Hematopoietic multipotent progenitor cell (in vitro differentiated cells): ENCODE measurements at places on chromosomes 11 and 22. TPM values are rescaled to one million over a fixed set of nuclear protein-coding genes. Genes with fewer than 3 reads are reported as not detected.
A peak's percentile ranks its signal among the peaks of the same experiment; 100 is the strongest.

The MS4A15 gene
- not detected for total RNA-seq

The FAM181B gene
- total RNA-seq: 0.54 TPM

The SLC22A9 gene
- not detected for total RNA-seq

The SCN3B gene
- under 0.01 TPM for total RNA-seq

The CCDC85B gene
- 43.6 TPM for total RNA-seq

The TUBA8 gene
- 2.4 TPM for total RNA-seq

The IL17REL gene
- total RNA-seq: under 0.01 TPM

DNA sequence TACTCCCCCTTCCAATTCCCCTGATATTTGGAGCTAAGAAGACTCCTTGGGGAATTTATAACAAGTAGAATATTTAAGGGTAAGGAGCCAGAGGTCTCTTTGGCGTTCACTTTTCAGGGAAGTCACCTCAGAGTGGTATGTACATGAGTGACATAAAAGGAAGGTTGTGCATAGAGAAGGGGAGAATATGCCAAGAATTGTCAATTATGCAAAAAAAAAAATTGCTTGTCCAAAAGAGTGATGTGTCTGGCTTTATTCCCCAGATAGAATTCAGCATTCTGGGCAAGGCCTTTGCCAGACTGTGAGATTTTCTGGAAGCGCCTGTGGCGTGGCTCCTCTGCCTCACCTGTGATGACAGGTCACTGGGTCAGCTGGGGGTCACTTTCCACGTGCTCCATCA, 170.2 kb downstream of the MIAT start:
- DNase-seq: no peak

DNA sequence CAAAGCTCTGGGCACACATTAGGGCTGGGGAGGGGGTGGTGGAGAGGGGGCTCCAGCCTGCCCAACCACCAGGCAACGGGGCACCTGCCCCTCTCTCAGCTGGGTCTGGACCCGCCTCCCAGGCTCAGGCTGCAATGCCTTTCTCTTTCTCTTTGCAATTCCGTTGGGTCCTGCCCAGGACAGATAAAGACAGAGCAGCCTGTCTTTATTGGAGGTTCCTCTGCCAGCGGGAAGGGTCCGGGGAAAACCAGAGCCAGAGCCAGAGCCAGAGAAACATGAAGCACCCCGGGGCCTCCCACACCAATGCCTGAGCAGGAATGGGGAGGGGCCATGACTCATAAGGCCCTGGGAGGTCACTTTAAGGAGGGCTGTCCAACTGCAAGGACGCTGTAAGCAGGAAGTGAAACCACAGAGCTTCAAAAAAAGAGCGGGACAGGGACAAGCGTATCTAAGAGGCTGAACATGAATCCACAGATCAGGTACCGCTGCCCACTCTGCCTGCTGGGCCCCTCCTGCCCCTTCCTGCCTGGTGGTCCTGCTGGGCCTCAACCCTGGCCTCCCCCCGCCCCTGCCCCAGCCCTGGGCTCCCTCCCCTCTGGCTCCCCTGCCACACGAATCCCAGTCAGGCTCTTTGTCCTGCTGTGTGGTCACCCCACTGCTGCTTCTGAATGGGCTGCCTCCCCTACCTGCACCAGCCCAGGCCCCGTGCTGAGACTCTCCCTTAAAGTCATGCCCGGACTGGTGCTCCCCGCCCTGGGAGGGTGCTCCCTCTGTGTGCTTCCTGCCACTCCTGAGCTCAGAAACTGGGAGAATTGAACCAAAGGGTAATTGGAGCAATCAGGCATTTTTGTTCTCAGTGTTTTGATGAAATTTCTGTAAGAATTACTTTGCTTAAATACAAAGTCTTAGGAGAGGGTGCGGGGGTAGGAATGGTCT, at the start of gene APOBEC3B:
TSS of gene APOBEC3B (plus strand) at position 356 of the 936 bp plus-strand sequence. CDS start at position 463, 107 bp downstream.
- DNase-seq: peak; percentile 90

DNA sequence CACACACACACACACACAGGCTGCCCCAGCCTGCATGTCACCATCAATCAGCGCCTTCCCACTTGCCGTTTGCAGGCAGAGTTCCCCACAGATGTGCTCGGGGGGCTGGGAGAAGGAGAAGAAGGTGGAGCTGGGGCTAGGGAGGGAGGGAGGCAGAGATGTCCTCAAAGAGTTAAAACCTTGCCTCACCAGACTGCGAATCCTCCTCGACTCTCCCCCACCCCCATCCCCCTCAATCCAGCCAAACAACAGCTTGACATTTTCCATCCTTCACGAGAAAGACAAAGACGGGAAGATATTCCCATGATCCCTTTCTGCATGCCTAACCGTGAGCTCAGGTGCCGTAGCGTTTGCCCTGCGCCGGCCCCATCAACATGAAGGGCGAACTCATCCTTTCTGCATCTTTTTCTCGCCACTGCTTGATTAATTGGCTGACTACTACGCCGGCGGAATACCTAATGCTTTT, 365.5 kb downstream of the MIAT start:
- no peak for DNase-seq

DNA sequence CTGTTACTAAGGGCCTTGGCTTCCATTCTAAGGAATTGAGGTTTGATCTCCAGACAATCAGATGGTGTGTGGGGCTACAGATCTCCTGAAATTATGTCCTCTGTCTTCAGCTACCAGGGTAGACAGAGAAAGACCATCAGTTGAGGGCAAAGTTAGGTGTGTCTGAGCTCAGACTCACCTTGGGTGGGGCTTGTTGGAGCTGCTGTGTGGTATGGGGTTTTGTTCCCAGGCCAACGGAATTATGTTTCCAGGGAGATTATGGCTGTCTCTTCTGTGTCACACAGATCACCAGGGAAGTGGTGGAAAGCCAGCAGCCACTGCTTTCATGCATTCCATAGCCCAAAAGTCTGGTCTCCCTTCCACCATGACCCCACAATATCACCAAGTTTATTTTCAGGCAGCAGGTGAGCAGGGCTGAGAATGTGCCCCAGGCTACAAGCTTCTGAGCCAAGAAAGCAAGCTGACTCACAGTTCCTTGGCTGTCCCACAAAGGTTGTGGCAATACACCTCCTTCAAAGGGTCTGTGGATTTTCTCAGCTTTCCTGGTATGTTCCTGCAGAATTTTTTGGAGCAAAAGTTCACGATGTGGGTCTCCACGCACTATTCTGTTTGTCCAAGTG, 714.9 kb downstream of the LUZP2 start:
- DNase-seq: no peak

GRCh38 chr11:67666676-67667489, 7.5 kb downstream of the ALDH3B2 start:
- DNase-seq: no peak

DNA sequence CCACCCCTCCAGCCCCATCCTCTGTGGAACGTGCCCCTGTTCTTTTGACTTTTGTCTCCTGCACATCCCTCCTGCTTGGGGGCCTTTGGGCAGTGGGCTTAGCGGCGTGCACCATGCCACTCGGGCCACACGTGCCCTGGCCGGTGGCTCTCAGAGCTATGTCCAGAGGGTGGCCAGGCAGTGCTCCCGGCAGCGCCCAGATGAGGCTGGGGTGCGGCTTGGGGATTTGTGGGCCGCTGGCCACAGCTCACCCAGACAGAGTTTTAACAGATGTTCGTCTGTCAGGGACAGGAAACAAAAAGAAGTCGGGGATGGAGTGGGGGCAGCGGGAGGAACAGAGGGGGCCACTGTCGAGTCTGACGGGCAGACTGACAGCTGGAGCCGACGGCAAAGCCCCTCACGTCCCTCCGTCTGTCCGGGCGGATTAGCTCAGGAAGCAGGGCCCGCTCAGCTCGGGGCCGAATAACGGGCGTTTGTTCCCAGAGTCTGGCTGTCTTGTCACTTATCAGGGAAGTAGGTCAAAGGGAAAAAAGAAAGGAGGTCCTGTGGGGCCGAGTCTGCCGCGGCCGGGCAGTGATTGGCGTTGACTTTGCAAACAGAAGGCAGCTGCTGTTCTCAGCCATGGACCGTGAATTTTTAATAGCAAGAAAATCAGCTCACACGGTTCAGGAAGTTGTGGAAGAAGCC, 61.6 kb downstream of the LRP5 start:
- no peak for DNase-seq

DNA sequence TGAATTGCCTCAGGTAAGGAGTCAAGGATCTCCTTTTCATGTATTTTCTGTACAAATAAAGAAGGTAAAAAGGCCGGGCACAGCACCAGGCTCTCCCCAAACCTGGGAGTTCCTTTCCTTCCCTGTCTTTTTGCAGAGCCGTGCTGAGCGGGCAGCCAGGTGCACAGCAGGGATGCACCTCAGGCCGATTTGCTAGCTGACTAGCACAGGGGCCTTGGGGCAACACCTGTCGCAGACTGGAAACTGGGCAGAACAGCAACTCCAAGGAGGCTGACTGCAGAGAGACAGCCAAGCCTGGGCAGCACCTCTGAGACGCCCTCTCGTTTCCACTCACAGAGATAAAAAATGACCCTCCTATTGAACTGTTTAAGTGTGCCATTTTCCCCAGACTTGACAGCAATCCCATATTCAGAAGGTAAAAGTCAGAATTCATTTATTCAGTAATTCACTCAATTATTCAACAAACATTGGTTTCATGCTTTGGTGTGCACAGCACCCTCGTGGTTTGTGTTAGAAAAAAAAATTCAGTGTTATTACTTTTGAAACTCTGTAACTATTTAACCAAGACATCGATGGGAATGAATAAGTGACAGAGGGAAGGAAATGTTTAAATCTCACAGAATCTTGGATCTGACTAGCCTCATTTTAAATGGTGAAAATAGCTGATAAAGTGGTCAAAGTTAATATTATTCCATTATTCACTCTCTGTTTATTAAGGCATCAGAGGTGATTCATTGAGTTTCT, 120.9 kb downstream of the GALNT18 start:
- DNase-seq: no peak

GRCh38 chr22:42380769-42381551, 51.2 kb downstream of the NFAM1 start:
- DNase-seq: no peak
